ENCODE measurements at places on chromosomes 6 and 20.

GRCh38 chr6:16238963-16239797, 793 bp downstream of the GMPR start:
- DNase-seq: peak; percentile 85

- no peak for DNase-seq
Observed at GRCh38 chr20:41599699-41600104, 18.5 kb downstream of the CHD6 start.

GRCh38 chr6:163694988-163695398, 280.5 kb downstream of the QKI start:
- DNase-seq: no peak

- no peak for DNase-seq
Observed at GRCh38 chr6:43983191-43983590, 144.1 kb downstream of the MRPL14 start.

DNA sequence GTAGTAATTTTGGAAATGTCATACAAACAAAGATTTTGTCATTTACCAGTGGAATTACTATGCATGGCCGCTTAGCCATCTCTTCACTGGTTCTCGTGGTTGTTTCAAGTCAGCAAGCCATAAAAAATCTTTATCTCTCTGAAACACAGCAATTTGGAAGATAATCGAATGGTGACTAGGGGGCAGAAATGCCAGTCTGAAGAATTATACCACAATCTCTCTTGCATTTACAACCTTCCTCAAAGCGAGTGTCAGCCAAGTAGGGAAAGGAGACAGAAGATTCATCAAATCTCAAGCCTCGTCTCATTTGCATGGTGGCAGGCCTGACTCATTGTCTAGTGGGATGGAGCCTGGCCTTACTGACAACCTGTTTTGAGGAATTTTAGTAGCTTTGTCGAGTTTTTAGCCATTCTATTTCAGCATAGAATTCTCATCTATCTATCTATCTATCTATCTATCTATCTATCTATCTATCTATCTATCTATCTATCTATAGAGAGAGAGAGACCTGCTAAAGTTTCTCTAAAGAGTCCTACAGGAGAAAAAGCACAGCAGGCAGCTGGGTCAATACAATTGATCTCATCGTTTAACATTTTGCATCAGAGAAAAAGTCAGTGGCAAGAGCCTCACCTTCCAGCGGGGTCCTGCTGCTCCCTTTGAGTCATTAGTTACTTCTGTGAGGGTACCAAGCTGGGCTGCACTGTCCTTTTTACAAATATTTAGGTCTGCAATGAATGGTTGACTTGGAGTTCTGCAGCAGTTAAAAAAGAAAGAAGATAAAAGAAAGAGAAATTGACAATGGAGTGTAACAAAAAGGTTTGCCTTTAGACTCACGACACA, 572.8 kb downstream of the TFAP2A start:
- DNase-seq: no peak

- DNase-seq: no peak
Observed at GRCh38 chr20:53298260-53298659, 295.4 kb downstream of the ZNF217 start.

DNA sequence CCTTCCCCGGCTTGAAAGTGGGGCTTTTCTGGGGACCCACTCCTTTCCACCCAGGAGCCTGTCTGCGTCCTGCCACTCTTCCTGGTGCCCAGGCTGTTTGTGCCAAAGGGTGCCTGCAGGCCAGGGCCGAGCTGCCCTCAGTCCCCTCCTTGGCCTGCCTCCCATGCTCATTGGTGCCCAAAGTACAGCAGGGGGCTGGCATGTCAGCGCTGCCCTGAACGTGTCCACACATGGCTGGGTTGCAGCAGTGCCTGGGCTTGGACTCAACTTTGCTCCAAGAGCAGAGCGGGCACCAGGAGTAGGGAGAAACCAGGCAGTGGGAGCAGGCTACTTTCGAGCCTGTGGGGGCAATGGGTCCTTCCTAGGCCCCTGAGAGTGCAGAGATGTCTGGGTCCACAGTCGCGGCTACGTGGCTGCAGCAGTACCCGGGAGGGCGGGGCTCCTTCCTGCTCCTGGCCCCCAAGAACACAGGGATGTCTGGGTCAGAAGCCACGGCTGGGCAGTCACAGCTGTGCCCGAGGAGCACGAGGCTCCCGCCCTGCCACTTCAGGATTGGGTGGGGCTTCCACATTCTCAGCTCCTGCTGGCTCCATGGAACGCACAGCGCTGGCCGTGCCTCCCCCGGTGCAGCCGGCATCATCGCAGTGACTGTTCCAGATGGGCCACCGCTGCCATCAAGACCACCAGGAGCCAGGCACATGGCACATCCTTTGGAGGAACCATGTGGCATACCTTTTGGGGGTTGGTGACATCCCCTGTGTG, 50.0 kb upstream of the CLDN20 start:
- DNase-seq: no peak

DNA sequence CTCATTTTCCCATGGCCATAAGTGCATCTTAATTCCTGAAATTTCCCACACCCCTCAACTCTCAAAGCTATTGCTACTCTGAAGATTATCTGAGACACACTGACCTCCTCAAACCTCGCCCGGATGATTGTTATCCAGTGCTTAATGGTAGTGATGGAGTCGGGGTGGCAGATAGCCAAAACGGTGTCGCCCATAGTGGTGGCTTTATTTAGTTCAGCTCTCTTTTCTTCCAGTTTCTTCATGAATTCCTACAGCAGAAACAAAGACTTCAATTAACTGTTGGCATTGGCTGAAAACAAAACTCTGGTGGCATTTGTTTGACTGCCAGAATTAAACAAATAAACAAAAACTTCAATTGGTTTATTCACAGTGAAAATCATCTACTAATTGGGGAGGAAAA, 165.4 kb downstream of the DST start:
- DNase-seq: no peak

DNA sequence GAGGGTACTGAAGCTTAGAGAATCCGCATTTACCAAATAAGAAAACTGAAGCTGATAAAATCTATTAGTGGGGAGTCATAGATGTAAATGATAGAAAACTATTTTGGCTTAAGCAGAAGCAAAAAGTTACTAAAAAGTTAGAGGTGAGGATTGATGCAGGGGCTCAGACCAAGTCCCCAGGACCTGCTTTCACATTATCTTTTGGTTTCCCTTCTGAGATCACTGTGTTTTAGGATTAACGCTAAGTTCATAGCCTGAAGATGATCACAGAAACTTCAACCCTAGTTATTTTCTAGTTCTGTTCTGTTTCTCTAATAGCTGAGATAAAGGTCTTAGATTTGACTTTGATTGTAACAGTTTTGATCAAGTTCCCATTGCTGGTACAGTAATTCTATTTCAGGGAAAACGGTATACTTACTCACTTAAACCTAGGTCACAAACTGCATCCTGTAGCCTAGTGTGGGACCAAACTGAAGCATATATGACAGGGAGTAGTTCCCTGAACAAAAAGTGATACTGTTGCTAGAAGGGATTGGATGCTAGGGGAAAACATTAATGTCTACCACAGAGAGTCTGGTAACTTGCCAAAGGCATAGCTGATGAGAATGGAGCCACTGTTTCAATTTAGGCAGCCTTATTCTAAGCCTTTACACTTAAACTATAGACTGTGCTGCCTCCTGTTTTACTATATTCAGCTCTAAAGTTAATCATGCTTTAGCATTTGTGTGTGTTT, 13.1 kb downstream of the CYB5R4 start:
- no peak for DNase-seq

- DNase-seq: no peak
Observed at GRCh38 chr6:37047689-37048402, 42.4 kb downstream of the FGD2 start.

DNA sequence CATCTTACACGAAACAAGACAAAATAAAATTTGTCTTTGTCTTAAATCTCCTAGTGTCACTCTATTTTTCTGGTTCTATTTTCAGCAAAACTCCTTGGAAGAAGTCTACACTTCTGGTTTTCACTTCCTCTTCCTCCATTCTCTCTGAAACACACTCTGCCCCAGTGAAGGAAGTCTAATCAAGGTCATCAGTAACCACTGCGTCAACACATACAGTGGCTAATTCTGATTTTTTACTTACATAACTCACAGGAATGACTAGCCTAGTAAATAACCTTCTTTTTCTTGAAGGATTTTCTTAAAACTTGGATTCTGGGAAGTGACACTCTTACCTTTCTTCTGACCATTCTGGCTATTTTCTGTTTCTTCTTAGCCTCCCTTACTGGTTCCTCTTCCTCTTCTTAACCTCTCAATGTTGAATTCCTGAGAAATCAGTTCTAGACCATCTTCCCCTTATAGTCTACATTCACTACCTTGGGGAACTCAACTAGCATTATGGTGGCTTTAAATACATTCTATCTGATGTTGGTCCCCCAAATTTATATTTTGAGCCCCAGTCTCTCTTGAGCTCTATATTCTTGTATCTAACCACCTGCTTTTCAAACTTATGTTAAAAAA, 37.5 kb downstream of the AIG1 start:
- DNase-seq: no peak

DNA sequence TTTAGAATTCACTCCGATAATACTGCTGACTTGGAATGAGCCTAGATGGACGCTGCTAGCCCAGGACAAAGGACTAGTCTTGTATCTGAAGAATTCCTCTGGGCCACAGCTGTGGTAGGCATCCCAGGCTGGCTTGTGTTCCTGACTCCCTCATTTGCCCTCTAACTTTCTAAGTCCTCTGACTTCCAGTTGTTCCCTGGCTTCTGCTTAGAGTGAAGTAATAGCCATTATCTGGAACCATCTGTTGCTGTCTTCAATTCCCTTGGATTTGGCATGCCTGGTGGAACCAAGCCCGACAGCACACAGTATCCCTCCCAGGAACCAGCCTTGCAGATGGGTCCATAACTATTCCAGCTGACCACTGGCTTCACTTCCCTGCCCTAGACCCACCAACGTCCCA, 376.0 kb downstream of the SYNE1 start:
- peak; percentile 53 for DNase-seq

DNA sequence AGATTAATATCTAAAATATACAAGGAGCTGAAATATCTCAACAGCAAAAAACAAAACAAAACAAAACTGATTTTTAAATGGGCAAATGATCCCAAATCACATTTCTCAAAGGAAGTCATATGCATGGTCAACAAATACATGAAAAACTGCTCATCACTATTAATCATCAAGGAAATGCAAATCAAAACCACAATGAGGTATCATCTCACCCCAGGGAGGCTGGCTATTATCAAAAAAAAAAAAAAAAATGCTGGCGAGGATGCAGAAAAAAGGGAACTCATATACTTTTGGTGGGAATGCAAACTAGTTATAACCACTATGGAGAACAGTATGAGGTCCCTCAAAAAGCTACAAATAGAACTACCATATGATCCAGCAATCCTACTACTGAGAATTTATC, 34.6 kb downstream of the REPS1 start:
- no peak for DNase-seq

GRCh38 chr6:144873623-144874378, 588.7 kb downstream of the UTRN start:
- no peak for DNase-seq

- no peak for DNase-seq
Observed at GRCh38 chr6:4513561-4513960, 262.6 kb upstream of the CDYL start.

- DNase-seq: no peak
Observed at GRCh38 chr6:11835065-11835464, 56.5 kb upstream of the ADTRP start.

DNA sequence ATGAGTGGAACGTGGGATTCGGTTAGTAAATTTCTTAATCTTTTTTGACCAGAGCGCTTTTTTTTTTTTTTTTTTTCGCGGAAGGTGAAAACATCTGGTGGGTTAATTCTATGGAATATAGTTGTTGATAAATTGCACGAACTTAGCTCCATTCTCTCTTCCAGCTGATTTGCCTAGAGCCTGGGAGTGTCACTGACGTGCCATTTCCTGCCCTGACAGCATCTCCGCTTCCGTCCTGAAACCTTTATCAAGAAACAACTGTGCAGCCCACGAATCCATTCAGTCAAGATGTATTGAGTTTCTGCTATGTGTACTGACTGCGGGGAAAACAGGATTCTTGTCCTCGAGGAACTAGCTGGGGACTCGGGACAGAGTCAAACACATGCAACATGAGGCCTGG, 59.5 kb upstream of the TGM3 start:
- DNase-seq: no peak

DNA sequence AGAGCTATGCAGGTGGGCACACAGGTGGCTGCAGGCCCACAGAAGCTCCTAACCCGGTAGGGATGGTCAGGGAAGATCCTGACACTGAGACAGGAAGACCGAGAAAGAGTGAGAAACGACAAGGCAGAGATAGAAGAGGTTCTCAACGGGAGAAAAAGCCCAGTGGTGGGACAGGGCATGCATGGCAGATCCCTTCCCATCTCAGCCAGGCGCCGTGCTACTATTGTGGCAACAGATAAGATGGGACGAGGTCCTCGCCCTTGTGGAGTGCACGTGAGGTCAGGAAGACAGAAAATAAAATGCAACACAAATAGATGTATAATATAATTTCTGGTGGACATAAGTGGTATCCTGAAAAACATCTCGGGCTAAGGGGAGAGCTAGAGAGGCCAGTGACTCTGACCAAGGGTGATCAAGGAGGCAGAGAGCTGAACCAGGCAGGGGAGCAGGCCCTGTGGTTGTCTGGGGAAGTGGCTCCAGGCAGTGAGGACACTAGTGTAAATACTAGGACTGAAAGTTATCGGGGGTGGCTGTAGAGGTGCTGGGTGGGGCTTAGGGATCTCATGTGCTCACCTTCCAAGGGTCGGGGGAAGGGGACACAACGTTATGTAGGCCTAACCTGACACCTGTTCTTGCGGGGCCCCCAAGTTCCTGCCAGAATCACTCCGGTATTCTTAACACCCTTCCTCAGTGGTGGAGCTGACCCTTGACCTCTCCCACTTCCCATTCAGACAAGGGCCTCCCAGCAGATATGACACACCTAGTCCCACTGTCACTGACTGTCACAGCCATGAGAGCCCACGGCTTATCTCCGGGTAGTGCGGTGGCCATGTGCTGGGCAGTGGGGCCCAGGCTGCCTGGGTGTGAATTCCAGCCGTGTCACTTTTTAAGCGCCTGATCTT, 1.0 kb downstream of the SRXN1 start:
- DNase-seq: peak; percentile 40

GRCh38 chr6:44932651-44933091, 395.5 kb upstream of the RUNX2 start:
- no peak for DNase-seq

DNA sequence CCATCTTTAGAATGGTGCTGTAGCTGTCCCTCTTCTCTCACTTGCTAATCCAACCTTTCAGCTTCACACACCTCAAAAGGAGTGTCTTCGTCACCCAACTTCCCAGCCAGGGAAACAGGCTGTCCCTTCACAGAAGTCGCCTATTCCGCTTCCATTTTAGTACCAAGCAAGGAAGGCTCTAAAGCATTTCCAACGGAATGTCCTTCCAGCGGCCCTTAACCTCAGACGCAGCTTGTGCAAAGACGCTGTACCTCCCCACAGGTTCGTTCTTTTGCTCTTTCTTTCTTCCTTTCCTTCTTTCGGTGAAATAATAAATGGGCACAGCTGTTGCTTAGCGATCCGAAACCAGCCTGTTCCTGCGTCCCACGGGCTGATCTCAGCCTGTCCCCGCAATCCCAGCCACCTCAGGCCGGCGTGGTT, 1.5 kb downstream of the PTPRT start:
- no peak for DNase-seq

Measured in Right ventricle myocardium superior (tissue), 1 donor.